ENCODE measurements at places on chromosomes 7 and 10.

GRCh38 chr7:7944619-7945282, 23.8 kb upstream of the GLCCI1 start:
- no peak for DNase-seq

DNA sequence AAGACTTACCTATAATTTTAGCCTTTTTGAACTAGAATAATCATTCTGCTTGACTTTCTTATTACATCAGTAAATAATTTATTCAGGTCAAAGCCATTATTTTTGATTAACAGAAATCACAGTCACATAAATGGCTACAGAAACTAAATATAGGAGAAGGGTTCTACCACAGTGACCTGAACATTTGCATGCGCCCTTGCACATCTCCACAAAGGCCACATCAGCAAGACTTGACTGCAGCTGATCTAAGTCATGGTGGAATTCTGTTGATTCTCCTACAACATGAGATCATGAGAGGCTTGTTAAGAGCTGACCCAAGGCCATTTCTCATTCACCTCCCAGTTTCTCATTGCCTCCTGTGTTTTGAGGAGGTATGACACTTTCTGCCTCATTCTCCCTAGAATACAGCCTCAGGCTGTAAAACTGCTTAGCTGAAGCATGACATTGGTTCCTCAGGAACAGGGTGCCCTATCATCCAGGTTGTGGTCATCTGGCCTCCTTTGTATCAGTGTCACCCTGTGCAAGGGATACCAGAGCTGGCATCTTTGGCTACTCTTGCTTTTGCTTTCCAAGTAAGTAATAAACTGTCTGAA, 6.7 kb upstream of the IMMP2L start:
- DNase-seq, result no peak

DNA sequence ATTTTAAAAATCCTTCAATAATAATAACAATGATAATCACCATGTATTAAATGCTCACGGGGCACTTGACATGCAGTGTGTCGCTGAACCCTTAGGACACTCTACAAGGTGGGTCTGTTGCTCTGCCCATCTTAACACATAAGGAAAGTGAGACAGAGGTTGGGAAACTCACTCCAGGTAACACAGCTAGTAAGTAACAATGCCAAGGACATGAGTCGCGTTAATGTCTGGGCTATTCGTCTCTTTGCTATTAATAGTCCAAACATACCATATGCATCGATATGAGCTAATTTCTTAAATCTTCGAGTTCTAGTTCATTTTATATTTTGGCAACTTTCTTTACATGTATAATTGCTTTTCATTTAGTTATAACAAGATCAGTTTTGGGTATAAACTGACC, 79.5 kb downstream of the BEND7 start:
- no peak for DNase-seq

- peak; percentile 72 for DNase-seq
Measured at GRCh38 chr10:30413996-30414576, 19.9 kb upstream of the MAP3K8 start.

DNA sequence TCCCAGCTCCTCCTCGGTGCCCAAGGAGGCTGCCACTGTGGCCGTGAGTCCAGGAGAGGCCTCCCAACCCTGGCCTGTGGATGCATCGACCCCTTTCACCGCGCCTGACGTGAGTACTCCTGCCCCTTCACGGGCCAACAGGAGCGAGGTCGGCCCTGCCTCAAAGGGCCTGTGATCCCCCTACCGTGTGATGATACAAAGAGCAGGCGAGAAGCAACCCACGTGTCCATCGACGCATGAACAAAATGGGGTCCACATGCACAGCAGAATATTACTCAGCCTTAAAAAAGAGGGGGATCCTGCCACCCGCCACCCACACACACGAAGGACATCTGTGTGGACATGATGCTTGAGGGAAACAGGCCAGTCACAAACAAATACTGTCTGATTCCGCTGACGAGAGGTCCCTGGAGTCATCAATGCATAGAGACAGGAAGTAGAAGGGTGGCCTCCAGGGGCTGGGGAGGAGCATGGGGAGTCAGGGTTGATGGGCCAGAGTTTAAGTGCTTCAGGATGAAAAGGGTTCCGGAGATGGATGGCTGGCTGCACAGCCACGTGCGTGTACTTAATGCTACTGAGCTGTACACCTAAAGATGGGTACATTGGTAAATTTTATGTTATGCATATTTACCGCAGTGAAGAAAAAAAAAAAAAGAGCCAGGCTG, 151.9 kb downstream of the PRKAG2 start:
- no peak for DNase-seq

GRCh38 chr10:29186221-29186620, 102.6 kb upstream of the LYZL1 start:
- no peak for DNase-seq

DNA sequence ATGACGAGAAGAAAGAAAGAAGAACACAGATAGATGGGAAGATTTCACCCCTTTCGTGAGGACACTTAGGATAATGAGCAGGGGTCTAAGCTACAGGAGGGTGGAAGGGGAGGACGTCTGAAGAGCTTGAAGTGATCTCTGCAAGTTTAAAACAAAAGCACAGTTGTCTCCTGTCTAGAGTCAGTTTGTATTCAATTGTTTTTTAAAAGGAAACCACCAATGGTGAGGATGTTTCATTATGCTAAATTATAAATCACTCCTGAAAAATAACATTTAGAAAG, 85.9 kb downstream of the ADAM12 start:
- no peak for DNase-seq

DNA sequence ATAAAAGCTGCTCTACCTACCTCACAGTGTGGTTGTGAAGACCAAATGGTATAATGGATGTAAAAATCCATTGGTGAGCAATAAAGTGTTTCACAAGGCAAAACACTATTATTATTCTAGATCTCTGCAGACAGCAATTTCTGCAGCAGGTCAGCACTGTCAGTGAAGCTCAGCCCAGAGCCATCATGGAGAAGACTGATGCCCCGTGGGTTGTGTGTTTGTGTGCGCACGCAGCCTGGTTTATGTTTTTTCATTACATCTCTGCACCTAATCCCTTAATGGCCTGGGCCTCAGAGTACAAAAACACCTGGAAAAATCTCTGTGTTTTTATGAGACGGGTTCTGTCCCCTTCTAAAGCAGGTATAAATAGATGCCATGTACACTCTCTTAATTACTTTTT, 64.2 kb downstream of the PARP12 start:
- DNase-seq, result no peak

DNA sequence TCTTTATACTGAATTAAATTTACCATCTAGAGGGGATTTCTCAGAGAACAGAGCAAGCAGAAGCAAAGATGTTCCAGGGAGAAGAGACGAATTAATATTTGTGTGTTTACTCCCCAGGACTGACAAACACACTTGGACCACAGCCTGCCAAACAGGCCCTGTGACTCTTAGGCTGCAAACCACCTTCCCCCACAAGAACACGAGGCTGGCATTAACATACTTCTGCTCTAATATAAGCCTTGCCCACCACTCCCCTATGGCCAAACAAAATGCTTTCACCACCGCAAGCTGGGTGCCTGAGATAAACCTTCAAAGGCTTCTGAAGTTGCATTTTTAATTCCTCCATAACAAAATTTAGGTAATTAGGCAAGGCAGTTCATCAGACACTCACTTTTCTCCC, 88.4 kb downstream of the FGFR2 start:
- peak; percentile 90 for DNase-seq

DNA sequence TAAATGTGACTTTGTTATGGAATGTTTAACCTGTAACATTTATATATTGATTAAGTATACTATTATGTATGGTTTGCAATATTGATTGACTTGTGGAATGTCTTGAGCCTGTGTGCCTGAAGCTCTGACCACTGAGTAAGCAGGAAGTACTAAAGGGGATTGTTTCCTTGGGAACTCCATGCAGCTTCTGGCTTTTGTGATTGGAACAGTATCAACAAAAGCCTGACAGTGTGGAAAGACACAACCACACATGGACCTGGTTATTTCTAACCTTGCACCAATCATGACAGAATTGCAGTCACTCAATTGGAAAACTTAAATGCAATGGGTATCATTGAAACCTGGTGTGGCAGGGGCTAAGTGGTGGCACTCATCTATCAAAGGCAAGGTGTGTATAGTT, 45.5 kb upstream of the PIK3CG start:
- no peak for DNase-seq

DNA sequence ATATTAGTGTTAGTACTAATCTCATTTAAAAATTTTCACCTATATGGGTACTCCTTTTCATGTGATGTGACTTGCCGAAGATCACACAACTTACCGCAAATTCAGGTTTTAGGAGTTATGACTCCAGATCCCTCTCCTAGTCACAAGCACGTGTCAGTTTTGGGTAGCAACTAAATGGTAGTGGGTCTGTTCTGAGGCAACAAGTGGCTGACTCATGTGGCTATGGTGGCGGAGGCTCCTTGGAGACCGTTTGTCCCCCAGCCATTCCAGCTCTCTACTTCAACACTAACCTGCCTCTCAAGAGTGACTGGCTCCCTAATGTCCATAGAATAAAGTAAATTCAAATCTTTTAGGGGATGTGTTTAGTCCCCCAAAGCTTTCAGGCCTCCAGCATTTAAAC, 39.5 kb downstream of the MRC1 start:
- DNase-seq, result no peak

DNA sequence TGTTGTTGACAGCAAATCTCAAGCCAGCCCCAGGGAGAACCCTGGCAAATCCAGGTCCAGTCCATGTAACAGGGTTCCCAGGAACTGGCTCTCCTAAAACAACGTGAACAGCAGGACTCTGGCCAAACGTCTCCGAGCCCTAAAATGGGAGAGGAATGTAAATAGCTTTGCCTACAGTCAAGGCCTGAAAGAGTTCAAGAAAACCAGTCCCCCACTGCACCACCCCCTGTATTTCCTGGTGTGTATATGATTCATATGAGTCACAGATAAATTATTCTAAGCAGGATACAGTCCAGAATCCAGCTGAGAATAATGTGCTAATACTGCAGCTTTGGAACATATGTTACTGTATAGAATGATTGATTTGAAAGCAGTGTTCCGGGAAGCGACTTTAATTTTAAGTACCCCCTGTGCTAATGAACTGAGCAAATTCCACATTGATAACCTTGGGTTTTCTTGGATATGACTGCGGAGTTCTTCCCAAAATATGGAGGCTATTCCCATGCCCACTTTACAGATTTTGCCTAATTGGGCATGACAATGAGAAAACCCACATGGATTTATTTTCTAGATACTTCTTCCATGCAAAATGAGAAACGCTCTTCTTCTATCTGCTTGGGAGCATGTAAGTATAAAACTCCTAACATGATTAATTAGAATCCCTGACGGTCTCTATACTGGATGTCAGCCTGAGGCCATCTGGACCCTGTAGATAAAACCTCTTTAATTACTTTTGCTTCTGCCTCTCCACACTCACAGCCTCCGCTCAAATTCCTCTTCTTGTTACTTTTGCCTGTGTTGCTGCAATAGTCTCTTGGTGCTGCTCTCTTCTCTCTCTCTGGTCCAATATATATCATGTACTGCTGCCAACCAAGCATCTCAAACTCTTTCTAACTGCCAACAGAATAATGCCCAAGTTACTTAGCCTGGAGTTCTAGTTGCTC, 50.2 kb downstream of the LAMB4 start:
- DNase-seq, result no peak

- DNase-seq, result no peak
Measured at GRCh38 chr10:7475046-7475911, 64.4 kb upstream of the SFMBT2 start.

GRCh38 chr7:108535744-108536143, 9.8 kb upstream of the PNPLA8 start:
- DNase-seq, result no peak

DNA sequence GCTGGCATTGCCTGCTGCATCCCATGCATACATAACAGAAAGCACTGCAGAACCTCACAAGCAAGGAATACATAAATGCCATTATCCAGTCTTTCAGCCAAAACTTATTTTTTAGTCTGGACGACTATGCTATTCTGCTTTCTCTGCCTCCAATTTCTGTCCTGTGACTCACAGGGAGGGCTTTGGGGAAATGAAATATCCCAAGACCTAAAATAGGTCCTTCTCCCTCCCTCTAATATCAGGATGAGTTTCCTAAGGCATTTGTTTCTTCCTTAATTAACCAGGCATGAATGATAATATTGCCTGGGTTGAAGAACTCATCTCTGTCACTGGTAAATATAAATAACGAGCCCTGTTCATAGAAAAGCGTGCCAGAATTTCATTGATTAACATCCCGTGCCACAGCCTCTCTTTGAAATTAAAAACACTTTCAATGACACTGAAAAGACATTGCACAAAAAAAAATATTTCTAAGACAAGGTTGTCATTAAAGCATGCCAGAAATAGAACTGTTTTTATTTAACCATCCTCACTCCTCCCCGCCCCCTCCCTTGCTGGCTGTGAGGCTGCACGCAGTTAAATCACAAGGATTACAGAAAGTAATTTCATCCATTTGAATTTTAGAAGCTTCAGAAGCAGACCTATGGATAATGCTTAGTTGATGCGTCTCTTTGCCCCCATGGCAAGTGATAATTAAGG, 103.0 kb upstream of the ANKRD1 start:
- DNase-seq, result no peak

DNA sequence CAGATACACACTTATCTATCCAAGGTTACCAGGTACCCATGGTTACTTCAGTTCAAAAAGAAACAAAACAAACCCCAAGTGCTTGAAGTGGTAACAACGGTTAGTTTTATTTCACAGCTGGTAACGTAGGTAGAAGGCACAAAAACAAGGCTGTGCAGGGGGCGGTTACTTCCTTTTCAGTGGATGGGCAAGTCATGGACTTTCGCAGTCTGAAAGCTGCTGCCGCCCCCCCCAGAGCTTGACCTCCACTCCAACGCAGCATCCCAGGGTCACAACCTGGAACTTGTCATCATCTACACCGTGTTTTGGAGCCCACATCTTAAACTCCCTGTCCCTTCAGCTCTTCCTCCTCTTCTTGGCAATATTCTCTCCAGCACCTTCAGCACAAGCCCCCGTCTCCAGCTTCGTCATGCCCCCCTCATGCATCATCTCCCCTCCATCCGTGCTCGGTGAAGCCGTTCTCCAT, 181.2 kb upstream of the ITGB1 start:
- DNase-seq, result no peak

- DNase-seq, result no peak
Measured at GRCh38 chr7:123751821-123752220, 3.0 kb upstream of the WASL start.

DNA sequence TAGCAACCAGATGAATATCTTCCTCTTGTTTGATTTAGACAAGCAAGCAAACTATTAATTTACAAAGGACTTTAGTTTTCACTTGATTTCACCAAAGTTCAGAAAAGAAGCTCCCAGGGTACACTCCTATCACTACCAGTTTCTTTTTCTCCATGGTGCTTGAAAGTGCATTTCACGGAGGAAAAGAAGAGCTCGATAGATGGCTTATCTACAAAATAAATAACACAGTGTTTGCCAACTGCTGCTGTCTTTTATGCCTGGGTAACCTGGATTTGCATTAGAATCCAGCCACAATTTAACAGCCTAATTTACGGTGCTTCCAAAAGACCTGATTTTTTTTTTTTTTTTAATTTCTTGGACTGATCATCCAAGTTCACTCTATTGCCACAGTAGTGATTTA, 275.7 kb downstream of the GPR37 start:
- DNase-seq, result peak; percentile 35

DNA sequence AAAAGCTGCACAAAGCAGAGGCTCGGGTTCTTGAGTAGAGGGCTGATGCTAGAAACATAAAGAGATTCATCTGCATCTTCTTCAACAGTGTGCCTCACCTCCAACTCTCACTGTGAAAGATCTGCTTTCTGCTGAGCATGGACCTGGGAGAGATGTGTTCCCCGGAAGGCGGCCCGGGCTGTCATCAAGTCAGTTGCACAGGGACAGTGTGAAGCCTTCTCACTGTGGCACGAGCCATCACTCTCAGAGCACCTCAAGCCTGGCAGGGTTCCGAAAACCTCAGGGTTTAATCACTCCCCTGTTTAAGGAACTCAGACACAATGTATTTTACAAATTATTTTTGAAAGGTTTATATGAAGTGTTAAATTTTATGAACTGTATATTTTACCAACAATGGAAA, 98.7 kb downstream of the RBM20 start:
- no peak for DNase-seq

All from T47D (cell line).